ENCODE measurements at places on chromosomes 1 and 21.

DNA sequence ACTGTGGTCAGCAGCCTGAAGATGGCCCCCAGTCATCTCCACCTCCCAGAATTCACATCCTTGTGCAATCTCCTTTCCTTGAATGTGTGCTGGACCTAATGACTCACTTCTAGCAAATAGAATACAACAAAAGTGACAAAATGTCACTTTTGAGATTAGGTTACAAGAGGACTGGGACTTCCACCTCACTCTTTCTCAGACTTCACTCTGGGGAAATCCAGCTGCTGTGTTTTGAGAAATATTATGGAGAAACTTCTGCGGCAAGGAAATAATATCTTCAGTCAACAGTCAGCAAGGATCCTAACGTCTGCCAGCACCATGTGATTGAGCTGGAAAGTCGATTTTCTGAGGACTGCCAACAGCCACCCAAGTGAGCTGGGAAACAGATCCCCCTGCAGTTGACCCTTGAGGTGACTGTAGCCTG, 70.5 kb upstream of the GADD45A start:
- DNase-seq: no peak

DNA sequence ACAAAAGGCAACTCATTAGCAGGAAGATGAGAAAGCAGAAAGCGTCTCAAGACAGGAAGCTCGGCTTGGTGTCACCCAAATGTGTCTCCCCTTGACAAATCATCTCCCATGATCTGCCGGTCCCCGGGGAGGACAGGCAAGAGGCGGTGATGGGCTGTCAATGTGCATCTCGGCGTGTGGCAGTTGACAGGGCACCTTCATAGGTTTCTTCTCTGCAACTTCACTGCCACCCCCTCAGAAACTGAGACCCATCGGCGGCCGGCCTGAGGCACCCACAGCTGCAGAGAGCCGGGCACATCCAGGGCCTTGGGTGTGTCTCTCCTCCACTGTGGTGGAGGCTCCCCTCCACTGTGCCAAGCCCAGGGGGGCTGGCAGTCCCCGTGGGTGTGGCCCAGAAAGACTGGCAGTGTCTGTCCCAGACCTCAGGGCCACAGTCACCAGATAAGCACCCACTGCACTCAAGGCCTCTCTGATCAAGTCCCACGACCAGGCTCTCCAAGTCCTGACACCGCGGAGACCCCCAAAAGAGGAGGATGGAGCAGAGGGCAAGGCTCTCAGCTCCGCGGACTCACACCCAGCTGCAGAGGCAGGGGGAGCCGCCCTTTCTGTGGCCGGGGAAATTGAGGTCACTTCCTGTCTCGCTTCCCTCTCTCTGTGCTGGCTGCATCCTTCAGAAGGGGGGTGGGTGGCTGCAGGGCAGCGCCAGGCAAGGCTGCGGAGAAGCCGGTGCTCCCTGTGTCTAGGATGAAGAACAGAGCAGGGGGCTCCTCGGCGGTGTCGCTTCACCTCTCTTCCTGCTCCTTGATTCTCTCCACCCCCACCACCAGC, 39.6 kb upstream of the LBR start:
- no peak for DNase-seq

- no peak for DNase-seq
Observed at GRCh38 chr1:208455821-208456220, 211.6 kb upstream of the PLXNA2 start.

DNA sequence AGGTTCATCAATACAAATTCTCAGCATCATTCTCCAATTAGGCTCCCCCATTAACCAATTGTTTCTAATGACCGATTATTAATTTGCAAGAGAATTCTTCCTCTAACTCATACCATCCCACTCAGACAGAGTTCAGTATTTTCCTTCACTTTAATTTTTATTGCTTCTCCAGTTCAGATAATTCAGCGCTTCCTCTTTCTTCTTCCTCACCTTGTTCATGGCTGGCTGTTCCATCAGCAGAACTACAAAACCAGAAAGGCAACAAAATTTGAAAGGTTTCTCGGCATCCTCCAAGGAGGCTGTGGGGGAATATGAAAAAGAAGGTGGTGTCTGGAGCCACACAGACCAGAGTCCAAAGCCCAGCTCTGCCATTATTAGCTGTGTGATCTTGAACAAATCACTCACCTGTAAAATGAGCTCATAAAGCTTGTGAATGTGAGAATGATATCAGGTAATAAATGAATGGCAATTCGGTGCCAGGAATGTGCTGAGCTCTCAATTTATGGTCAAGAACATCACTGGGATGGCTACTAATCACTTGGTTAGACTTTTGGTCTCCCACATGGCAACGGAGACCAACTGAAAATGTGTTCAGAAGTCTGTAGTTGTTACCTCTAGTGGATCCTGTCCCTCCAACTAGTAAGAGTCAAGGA, 11.7 kb upstream of the ZNF436 start:
- DNase-seq: no peak

DNA sequence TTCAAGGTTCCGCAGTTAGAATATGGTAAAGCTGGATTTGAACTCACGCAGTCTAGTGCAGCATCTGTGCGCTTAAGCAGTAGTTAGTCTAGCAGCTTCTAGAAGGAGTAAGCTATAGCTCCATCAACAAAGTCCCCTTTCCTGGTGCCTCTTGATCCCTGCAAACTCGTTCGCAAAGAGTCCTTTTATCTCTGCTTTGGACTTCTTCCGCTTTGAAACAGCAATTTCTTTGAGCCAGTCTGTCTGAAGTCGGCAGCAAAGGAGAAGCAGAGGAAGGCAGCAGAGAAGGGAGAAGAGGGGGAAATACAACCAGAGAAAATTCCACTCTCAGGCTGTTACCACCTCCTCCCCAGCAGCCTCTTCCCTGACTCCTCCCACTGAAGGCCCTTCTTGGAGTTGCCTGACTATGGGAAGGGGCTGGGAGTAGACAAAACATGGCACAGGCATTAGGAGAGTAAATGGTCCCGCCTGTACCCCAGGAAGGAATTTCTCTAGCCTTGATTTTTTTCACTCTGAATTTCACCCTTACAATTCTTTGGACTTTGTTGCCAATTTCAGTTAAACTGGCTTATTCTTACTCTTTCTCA, 25.9 kb downstream of the HSD3B2 start:
- DNase-seq: no peak

- no peak for DNase-seq
Observed at GRCh38 chr1:194055536-194055935, 869.1 kb upstream of the B3GALT2 start.

DNA sequence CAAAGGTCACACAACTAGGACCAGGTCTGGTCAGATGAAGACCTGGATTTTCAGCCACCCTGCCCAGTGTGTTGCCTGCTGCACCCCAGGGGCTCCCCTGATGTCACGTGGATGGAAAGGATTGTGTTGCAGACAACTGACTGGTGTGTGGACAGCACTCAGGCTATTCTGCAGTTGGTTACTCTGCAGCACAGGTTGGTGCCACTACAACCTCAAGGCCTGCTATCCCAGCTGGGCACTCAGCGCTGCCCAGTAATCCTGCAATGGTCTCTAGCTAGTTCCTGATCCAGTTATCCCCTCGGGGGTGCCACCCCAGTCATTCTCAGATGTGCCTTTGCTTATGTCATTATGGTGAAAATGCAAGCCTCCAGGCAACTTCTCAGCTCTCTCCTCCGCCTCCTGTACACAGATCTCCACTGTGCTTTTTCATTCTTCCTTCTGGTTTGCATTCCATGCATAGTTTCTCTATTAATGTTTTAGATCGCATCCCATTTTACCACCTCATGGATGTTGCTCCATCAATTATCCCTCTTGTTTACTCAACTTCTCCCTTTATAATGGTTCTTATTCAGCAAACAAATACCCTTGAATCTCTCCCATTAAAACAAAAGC, 503.2 kb upstream of the CAMK1G start:
- no peak for DNase-seq

DNA sequence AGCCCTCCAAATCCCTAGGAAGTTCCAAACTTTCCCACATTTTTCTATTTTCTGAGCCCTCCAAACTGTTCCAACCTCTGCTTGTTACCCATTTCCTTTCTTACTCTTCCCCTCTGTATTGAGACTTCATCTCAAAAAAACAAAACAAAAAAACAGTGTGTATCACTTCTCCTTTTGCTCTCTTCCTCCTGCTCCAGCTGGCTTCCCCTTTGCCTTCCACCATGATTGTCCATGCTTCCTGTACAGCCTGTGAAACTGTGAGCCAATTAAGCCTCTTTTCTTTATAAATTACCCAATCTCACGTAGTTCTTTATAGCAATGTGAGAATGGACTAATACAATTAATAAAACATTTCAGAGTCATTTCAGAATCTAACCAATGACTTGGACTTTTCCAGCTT, 69.6 kb upstream of the KRTAP19-8 start:
- DNase-seq: no peak

GRCh38 chr1:161071886-161072371, 2.2 kb upstream of the ARHGAP30 start:
- no peak for DNase-seq
